ENCODE measurements at places on chromosomes 12 and 14.

GRCh38 chr12:49982246-49983087, 9.7 kb downstream of the AQP6 start:
- DNase-seq, result peak; percentile 66

DNA sequence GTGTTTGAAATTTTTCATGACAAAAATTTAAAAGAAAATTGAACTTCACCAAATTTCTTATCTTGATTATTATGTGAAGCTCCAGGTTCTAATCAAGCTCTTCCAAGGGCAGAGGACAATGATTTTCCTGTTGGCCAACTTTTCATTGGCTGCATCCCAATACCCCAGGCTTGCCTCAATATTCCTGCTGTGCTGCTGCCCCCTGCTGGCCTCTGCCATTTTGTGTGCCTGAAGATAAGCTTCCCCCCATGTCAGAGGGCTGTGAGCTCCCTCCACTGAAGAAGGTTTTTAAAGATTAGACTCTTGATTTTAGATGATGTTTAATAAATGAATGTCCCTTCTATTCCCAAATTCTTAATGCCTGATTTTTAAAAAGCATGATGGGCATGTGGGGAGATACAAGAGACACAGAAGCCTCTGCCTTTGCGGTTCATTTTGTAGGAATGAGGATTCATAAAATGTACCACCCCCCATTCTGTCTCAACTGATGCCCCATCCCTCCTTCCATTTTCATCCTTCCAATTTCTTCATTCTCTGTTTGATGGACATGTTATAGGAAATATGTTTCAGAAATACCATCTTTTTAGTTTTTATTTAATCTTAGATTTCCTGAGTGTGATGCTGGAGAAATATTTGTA, 76.7 kb upstream of the RGS6 start:
- DNase-seq, result peak; percentile 89

- DNase-seq, result peak; percentile 95
Observed at GRCh38 chr14:55129428-55130195, 560 bp downstream of the LGALS3 start.

DNA sequence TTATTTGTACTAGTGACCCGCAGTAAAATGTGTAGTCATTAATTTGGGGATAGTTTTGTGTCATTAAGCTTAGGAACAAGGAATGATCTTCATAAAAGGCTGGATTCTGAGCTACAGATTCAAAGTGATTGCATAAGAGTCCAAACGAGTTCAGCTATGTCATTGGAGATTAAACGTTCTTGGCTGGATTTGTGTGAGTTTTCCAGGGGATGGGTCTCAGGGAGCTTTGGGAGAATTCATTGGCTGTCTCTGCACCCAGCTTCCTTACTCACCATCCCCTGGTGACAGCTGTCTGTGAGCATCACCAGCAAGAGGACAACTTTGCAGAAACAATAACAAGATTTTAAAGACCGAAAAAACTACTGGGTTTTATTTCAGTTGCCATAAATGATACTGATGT, 130.4 kb downstream of the DAAM1 start:
- no peak for DNase-seq

- DNase-seq, result no peak
Observed at GRCh38 chr14:33679461-33680225, 271.2 kb downstream of the EGLN3 start.

GRCh38 chr12:21221778-21222177, 90.8 kb downstream of the SLCO1B1 start:
- DNase-seq, result no peak

DNA sequence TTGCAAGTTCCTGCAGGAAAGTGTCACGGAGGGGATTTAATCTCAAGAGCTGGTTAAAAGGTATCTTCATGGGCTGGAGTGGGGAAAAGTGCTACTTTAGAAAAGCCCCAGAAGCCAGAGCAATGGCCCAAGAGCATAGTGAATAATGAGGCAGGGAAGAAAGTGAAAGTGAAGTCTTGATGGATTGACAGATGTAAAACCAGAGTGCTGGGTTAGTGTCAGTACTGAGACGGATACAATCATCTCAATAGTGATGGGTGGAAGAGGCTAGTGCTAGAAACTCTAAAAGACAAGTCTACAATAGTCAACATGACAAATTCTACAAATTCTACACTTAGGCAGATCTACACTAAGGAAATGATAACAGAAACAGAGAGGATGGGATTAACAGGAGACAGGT, 68.1 kb downstream of the CIT start:
- DNase-seq, result no peak

GRCh38 chr12:129938089-129938488, 34.3 kb upstream of the TMEM132D start:
- DNase-seq, result no peak

- DNase-seq, result no peak
Observed at GRCh38 chr14:71752111-71752738, 180.0 kb upstream of the RGS6 start.

- DNase-seq, result no peak
Observed at GRCh38 chr14:72736786-72737559, 156.9 kb downstream of the DPF3 start.

DNA sequence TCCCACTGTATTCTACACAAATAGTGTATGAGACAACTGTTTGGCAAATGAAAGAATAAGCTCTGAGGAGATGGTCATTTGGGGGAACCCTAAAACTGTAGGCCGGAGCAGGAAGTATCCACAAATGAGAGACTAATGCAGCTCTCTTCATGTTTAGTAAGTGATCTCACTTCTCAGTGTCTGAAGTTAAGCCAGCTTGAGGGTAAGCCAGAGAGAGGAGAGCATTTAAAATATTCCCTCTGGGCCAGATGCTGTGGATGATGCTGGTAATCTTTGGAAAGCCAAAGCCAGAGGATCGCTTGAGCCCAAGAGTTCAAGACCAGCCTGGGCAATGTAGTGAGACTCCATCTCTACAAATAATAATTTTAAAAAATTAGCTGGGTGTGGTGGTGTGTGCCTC, 130.6 kb upstream of the SINHCAF start:
- DNase-seq, result no peak

DNA sequence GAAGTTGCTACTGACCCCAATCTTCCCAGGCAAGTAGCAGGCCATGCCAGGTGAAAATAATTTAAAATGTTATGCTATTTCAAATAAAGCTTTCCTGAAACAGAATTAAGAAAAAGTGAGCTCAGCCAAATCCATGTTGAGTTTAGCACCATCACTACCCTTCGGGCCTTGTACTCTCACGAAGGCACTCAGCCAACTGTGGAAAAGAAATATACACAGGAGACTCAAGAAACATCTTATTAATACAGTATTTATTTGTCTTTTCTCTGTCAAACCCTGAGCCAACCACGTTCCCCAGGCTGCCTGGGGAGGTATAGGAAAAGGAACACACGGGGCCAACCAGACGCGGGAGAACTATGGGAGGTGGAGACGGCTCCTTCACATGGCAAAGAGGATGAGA, 10.9 kb downstream of the ATP5MC2 start:
- no peak for DNase-seq

DNA sequence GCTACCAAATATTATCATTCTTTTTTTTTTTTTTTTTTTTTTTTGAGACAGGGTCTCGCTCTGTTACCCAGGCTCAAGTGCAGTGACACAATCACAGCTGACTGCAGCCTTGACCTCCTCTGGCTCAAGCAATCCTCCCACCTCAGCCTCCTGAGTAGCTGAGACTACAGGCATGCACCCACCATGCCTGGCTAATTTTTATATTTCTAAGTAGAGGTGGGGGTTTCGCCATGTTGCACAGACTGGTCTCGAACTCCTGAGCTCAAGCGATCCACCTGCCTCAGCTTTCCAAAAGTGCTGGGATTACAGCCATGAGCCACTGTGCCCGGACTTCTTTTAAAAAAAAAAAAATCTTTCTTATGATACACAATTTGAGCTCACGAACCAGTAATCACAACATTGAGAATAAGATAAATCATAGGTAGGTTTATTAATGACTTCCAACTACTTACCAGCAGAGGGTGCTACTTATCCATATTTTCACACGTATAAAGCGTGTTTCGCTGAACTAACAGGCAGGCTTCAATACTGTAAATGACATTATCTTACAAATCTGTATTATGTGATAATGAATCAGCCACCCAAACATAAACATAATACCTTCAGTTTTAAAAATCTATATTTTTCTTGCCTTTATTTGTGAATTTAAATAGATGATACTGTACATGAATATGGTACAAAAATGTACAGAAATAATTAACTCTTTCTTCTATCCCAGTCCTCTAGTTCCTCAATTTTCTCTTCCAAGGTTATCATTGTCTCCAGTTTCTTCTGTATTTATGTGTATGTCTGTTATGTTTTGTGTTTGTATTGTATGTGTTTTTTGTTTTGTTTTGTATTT, 42.5 kb upstream of the BCAT1 start:
- peak; percentile 84 for DNase-seq

GRCh38 chr14:100446572-100446971, 123.4 kb downstream of the SLC25A47 start:
- no peak for DNase-seq

- no peak for DNase-seq
Observed at GRCh38 chr14:92973798-92974372, 50.9 kb downstream of the CHGA start.

DNA sequence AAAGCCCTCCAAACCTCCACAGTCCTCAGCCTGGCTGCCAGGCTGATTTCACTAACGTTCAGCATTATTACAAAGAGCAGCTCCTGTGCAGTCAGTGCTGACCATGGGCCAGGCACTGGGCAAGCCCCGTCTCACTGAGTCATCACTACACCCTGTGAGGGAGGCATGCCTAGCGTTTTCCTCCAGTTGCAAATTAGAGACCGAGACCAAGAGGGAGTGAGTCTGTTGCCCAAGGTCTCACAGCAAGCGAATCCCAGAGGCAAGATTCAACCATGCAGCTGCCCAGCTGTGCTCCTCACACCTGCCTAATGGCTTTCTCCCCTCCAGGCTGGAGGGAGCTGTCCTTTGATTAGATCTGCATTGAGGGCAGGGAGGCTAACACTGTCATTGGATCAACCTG, 229.3 kb upstream of the LHX5 start:
- no peak for DNase-seq

DNA sequence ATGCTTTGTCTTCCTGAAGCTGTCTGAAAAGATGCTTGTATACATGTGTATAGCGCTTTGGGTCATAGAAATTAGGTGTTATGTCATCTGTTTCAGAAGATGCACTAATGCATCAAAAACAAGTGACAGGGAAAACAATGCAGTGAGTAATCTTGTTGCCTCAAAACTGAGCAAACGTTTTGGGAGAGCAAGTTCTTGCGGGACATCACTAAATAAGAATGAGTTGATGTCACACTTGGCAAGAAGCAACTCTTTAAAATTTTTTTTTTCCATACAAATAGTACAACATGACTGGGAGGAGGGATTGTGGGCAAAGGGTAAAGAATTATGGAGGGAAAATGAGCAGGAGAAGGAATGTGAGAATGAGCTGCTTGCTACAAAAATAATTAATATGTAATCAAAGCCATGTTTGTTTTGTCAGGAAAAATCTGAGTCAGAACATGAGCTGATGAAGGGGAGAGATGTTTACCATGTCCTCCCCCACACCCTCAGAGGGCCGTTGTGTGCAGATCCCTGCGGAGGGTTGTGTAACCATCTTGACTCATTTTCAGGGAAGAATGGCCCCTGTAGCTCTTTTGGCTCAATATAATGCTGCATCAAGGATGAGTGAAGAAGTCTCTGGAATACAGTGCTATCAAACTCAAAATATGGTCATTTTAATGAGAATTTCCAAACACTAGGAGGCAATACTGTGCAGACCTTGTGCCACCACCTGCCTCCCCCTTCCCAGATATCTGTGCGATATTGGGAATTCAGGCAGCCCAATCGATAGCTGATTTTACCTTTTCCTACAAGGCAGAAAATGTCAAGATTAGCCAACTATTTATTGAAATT, 41.4 kb downstream of the BORCS5 start:
- peak; percentile 56 for DNase-seq

- DNase-seq, result no peak
Observed at GRCh38 chr12:128795530-128796361, 28.0 kb downstream of the SLC15A4 start.

- DNase-seq, result peak; percentile 3
Observed at GRCh38 chr12:27899151-27899661, 73.3 kb downstream of the PTHLH start.

DNA sequence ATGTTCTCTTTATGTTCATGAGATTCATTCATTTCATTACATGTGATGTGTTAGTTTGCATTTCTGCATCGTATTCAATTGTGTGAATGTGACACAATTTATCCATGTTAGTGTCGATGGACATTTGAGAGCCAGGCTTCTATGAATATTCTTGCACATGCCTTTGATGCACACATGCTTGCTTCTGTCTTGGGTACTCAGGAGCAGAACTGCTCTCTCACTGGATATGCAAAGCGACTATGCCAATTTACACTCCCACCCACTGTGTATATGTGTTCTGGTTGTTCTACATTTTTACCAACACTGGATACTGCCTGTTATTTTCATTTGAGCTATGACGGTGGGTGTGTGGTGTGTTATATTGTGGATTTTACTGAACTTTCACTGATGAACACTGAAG, 84.3 kb upstream of the GTF2A1 start:
- no peak for DNase-seq

DNA sequence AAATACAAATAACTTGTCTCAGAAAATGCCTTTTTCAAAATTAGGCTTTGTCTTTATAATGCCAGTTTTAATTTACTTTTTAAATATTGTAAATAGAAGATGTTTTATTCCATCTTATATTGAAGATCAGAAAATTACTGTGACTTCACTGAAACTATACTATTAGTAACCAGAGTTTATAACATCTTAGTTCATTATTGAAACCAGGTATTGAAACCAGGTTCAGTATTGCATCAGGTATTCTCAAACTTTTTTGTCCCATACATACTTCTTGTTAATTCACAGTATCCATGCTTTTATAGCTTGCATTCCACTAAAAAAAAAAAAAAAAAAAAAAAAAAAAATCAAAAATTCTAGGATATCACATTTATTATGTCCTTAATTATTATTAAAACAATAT, 227.5 kb downstream of the GXYLT1 start:
- DNase-seq, result no peak

DNA sequence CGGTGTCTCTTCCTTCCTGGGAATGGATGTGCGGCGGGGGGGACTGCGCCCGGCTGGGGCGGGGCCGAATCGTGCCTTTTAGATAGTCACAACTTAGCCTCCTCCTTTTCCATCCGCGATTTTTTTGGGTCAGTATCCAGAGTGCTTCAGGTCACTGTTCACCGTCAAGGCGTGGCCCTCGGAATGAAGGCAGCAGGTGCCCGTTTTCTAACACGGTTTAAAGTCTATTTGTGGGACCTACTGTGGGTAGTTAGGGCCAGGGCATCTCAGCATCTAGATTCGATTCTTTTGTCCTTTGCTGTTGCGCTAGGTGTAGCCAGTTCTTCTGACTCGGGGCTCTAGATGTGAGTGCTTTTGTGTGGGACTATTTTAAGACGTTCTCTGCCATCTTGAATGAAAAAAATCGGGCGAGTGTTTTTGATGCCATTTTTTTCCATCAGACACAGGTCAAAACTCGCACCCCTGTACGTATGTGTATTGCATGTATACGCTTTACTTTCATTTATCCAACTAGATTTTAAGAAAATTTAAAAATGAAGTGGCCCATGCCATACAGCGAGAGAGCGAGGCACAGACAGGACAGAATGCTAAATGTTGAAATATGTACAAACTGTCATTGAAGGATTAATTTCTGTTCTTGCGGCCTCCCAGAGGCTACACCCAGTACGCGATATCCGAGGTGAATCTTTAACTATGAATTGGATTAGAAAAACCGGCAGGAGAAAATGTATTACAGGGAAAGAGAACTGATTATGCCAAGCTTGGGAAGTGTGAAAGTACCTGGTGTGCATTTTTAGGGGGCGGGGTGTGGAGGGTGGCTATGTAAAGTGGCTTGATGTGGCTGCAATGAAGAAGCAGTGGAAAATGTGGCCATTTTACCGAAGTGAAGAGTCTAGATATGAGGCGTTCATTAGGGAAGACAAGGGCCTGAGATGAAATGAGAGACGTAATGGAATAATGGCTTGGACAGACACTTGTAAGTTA, 835 bp downstream of the VEZT start:
- DNase-seq, result peak; percentile 36
